ENCODE measurements at places on chromosomes 2 and 18. TPM values are rescaled to one million over a fixed set of nuclear protein-coding genes. Genes with fewer than 3 reads are reported as not detected.

Gene NEB
- total RNA-seq: 0.18 TPM

Gene UGT1A5
- not detected for total RNA-seq

Gene LYPD6
- 0.57 TPM for total RNA-seq

Gene ANKAR
- 6.5 TPM for total RNA-seq

Gene CD8A
- total RNA-seq: not detected

Gene EIF5B
- total RNA-seq: 20.6 TPM

Gene RGPD4
- not detected for total RNA-seq

Gene KCNJ3
- total RNA-seq: not detected

Gene KLHL30
- 0.57 TPM for total RNA-seq

Gene EIPR1
- total RNA-seq: 28.4 TPM

Gene ATP6V1C2
- total RNA-seq: under 0.01 TPM

Gene ERICH2
- total RNA-seq: 1.2 TPM

Gene MEIS1
- total RNA-seq: 304 TPM

Gene LTBP1
- total RNA-seq: 434 TPM

Gene FIGN
- 0.65 TPM for total RNA-seq

Gene EML6
- total RNA-seq: 1.8 TPM

Gene MRPL33
- 63.0 TPM for total RNA-seq

Gene ACTG2
- total RNA-seq: 20.1 TPM

Gene TTN
- under 0.01 TPM for total RNA-seq

Gene RAPGEF4
- total RNA-seq: 1.9 TPM

Gene CHN1
- total RNA-seq: 12.8 TPM

Gene GCG
- total RNA-seq: 0.14 TPM

Gene CCL20
- total RNA-seq: 0.28 TPM

Gene YIPF4
- 23.6 TPM for total RNA-seq

Gene G6PC2
- not detected for total RNA-seq

Gene PTMA
- total RNA-seq: 522 TPM

Gene SLC38A11
- total RNA-seq: 0.55 TPM

Gene GPC1
- 52.1 TPM for total RNA-seq

Gene LIMS4
- total RNA-seq: 1.1 TPM

Gene IL36RN
- 0.09 TPM for total RNA-seq

Gene NR4A2
- 0.09 TPM for total RNA-seq

Gene GALNT1
- 93.9 TPM for total RNA-seq

Gene HPCAL1
- 14.9 TPM for total RNA-seq

Gene TCF23
- not detected for total RNA-seq

Gene SRBD1
- 18.1 TPM for total RNA-seq

Gene NTSR2
- total RNA-seq: not detected

Gene ZSCAN30
- 15.1 TPM for total RNA-seq

Gene CRYGD
- not detected for total RNA-seq

Gene IL36G
- total RNA-seq: not detected

Gene QPCT
- total RNA-seq: 9.5 TPM

Gene STAT1
- total RNA-seq: 160 TPM

Gene SAG
- not detected for total RNA-seq

Gene CNDP1
- total RNA-seq: not detected

Gene IL37
- total RNA-seq: not detected

Gene ST8SIA3
- total RNA-seq: not detected

Gene MYO7B
- total RNA-seq: not detected

Gene CCDC148
- total RNA-seq: 0.28 TPM

Gene SERTAD2
- 6.5 TPM for total RNA-seq

Gene FHOD3
- 16.9 TPM for total RNA-seq

Gene MERTK
- total RNA-seq: 0.14 TPM

Gene DSG3
- 0.28 TPM for total RNA-seq

Gene KCTD1
- total RNA-seq: 6.7 TPM

Gene ST6GAL2
- total RNA-seq: under 0.01 TPM

Gene RIF1
- 23.8 TPM for total RNA-seq

Data from smooth muscle cell of bladder (primary cell).